ENCODE measurements at places on chromosomes 1 and 21.

DNA sequence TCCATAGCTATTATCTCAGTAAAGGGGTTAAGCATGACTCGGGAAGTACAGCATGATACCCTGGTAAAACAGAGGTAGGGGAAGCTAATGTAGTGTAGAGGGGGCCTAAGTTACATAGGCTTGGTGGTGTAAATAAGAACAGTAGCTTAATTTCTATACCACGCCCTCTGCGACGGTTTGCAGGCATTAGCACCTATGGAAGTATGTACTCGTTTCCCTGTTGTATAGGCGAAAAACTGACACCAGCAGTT is 470 bp upstream of the NAXE start:
- no peak for DNase-seq

DNA sequence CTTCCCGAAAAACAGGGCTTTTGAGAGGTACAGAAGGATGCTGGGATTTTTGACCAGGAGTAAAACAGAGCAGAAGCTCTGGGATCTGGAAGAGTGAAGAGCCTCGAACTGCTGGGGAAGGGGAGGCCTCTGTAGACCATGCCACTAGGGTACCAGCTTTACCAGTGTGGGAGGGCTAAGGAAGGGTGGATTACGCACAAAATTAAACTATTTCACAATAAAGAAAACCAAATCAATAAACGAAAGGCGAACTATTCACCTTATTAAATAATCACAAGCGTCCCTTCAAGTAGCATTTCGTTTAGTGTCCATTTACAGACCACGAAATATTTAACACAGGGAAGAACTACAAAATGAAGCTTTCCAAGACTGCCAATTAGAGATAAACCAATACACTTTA is 723 bp downstream of the CZIB start:
- no peak for DNase-seq

GRCh38 chr21:46320331-46320801 is 3.3 kb downstream of the C21orf58 start:
- no peak for DNase-seq

DNA sequence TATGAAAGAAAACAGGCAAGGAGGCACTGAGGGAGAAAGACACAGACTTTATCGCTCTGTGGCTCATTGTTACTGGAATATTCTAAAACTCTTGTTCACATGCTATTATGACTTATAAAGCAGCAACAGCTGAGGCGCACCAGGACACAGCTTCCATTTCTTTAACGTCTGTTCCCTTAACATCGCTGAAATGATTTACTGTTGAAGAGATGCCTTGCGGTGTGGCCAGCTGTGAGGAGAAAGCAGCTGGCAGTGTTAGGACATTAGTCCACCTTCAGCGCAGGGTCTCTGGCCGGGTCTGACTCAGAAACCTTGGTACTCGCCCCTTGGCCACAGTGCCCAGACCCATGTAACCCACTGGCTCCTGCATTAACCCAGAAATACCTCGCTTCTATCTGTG is 3.1 kb upstream of the PER3 start:
- no peak for DNase-seq

- DNase-seq = peak; percentile 61
Observed at GRCh38 chr1:14661222-14661621, 62.7 kb downstream of the KAZN start.

- DNase-seq = no peak
Observed at GRCh38 chr1:232012773-232013386, 386.3 kb downstream of the DISC1 start.

DNA sequence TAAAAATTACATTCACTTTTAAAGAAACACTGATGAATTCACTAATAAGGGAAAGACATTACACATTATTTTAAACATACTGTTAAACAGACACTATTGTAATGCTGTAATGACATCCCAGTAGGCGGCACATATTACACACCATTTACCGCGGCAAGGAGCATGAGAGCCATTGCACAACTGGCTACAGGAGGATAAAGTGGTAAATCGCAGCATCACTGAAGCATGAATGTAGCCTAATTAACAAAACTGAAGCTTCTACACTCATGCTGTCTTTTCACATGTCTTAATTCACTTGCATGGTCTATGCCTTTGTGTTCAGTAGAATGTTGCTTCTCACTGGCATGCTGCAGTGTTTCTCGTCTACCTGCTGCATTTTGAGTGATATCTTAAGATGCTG is 1046.0 kb downstream of the MRPL39 start:
- DNase-seq = no peak

DNA sequence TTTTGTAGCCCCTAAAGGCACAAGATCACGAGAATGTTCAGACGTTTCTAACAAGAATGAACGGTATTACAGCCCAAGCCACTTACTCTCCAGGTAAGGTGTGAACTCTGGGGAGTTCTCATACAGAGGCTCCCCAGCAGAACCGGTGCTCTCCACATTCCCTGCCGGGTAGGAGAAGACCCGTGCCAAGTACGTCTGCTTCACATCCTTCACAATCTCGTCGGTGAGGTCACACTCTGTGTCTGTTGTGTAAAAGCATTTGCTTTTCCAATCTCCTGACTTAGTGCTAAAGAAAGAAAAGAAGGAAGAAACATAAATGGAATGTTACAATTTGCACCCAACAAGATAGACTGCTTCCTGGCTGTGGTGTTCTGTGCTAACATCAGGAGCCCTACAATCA is 5.7 kb downstream of the F3 start:
- DNase-seq = no peak

GRCh38 chr1:64754173-64754572 is 9.3 kb downstream of the RAVER2 start:
- DNase-seq = no peak
